Left ventricle myocardium inferior (tissue), 1 donor: ENCODE measurements at places on chromosomes 3 and 15. TPM values are rescaled to one million over a fixed set of nuclear protein-coding genes. Genes with fewer than 3 reads are reported as not detected.
A peak's percentile ranks its signal among the peaks of the same experiment; 100 is the strongest.

- peaks cover 54% of the 10 kb centered on the region for H3K36me3 ChIP-seq
- no peaks in the 10 kb centered on the region for H3K27me3 ChIP-seq
- H3K4me3 ChIP-seq: no peak overlapping the region
- no peak overlapping the region for H3K27ac ChIP-seq
Measured at GRCh38 chr15:76935620-76936019, 4.1 kb downstream of the RCN2 start.

- no peak overlapping the region for H3K27ac ChIP-seq
- no peak overlapping the region for H3K4me3 ChIP-seq
- no peaks in the 10 kb centered on the region for H3K4me1 ChIP-seq
- no peaks in the 10 kb centered on the region for H3K36me3 ChIP-seq
Measured at GRCh38 chr15:36458411-36458810, 121.0 kb upstream of the CDIN1 start.

DNA sequence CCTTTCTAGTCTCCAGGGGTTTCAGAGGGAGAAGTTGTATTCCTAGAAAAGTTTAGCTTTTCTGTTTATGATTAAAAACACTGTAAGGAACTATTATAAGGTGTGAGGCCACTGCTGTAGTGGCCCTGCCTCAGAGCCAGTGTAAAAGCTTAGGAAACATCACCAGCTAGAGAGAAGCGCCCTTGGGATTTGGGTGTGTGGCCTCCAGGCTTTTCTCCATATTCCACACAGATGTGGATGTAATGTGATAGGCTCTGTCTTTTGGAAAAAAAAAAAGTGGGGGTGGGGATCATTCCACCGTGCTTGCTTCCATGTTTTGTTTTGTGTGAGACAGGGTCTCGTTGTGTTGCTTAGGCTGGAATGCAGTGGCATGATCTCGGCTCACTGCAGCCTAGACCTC lies 13.9 kb downstream of the SEC61A1 start:
- H3K27me3 ChIP-seq: no peaks in the 10 kb centered on the region
- H3K27ac ChIP-seq: no peak overlapping the region
- no peak overlapping the region for H3K4me3 ChIP-seq
- H3K4me1 ChIP-seq: peaks cover under 1% of the 10 kb centered on the region

- H3K27me3 ChIP-seq: no peaks in the 10 kb centered on the region
- H3K4me3 ChIP-seq: no peak overlapping the region
- H3K36me3 ChIP-seq: no peaks in the 10 kb centered on the region
- DNase-seq: no peak
Measured at GRCh38 chr3:21390856-21391255, 360.2 kb downstream of the ZNF385D start.

- H3K27me3 ChIP-seq: peaks cover 41% of the 10 kb centered on the region
- H3K27ac ChIP-seq: no peak overlapping the region
- no peak for DNase-seq
- H3K36me3 ChIP-seq: no peaks in the 10 kb centered on the region
- H3K4me1 ChIP-seq: peaks cover 21% of the 10 kb centered on the region
Measured at GRCh38 chr3:180678231-180678630, 1.1 kb downstream of the CCDC39 start.

DNA sequence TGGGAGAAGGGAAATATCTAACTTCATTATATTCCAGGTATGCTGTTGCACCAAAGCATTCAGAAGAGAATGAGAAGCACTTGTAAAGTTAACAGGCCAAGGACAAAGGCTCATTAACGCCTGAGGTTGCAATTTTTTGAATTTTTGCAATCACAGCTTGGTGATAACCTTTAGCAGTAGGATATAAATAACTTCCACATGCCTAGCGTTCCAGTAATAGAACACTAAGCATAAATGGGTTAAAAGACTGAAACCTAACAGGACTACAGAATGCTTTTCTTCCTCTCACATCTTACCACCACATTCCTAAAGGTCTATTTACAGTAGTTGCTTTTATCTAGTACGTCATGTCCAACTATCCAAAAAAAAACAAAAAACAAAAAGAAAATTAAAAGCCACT lies 57.4 kb upstream of the IMPG2 start:
- no peak for DNase-seq
- H3K4me3 ChIP-seq: peak overlapping the region; percentile 7
- no peaks in the 10 kb centered on the region for H3K27me3 ChIP-seq
- H3K36me3 ChIP-seq: no peaks in the 10 kb centered on the region
- peaks cover 43% of the 10 kb centered on the region for H3K4me1 ChIP-seq

DNA sequence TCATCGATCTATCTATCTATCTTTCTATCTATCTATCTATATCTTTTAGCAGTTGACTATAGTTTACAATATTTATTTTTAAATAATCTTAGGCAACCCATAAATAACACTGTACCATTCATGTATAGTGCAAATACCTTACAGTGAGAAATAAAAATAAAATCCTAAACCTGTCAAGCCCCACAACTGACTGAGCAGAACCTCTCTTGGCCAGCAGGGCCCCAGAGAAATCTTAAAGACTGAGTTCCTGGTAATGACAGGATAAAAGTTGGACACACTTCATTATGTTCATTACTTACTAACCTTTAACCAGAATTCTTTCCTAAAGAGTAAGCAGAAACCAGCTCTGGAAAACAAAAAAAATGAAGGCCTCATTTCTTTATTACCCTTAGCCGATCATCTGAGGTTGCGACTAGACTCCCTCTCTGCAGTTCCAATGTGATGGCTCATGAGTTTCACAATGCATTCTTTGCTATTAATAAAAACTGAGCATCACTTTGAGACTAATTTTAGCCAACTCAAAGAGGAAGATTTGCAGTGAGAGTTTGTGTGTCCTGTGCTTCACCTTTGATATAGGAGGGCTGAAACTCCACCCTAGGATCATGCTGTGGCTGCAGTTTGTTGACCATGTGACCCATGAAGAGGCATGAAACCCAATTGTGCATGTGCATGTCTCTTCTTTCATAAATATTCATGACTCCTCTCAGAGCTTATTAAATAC lies 1072.0 kb downstream of the NSUN3 start:
- no peaks in the 10 kb centered on the region for H3K36me3 ChIP-seq
- H3K27me3 ChIP-seq: no peaks in the 10 kb centered on the region
- no peak for DNase-seq
- H3K27ac ChIP-seq: peak overlapping the region; percentile 81

DNA sequence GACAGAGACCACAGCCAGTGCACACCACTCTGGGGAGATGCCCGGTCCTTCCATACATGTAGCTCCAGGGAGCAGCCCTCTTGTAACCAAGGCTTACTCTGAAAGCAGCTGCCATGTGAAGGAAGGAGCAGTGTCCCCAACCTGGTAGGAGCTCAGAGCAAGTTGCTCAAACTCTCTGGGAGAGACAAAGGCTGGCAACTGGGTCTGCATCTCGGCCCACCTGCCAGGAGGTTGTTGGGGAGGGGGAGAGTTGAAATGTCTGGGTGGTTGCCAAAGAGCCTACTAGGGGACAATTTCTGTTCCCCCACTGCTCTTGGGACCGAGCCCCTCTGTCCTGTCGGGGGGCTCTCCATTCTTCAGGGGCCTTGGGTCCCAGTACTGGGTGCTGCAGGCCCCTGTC lies 309.9 kb downstream of the TLE3 start:
- H3K4me1 ChIP-seq: peaks cover 5% of the 10 kb centered on the region
- H3K27me3 ChIP-seq: peaks cover 72% of the 10 kb centered on the region
- no peak overlapping the region for H3K4me3 ChIP-seq
- no peaks in the 10 kb centered on the region for H3K36me3 ChIP-seq

Gene OSBPL10
- total RNA-seq: 6.4 TPM

Gene MB21D2
- total RNA-seq: 1.8 TPM

Gene MON1A
- 8.4 TPM for total RNA-seq

Gene PIGZ
- 3.7 TPM for total RNA-seq

Gene TTLL13
- total RNA-seq: 0.19 TPM

Gene SLC4A7
- total RNA-seq: 12.2 TPM

Gene SPINK8
- not detected for total RNA-seq

Gene PDIA3
- total RNA-seq: 154 TPM
